ENCODE measurements at places on chromosomes 13 and 19.
A peak's percentile ranks its signal among the peaks of the same experiment; 100 is the strongest.

DNA sequence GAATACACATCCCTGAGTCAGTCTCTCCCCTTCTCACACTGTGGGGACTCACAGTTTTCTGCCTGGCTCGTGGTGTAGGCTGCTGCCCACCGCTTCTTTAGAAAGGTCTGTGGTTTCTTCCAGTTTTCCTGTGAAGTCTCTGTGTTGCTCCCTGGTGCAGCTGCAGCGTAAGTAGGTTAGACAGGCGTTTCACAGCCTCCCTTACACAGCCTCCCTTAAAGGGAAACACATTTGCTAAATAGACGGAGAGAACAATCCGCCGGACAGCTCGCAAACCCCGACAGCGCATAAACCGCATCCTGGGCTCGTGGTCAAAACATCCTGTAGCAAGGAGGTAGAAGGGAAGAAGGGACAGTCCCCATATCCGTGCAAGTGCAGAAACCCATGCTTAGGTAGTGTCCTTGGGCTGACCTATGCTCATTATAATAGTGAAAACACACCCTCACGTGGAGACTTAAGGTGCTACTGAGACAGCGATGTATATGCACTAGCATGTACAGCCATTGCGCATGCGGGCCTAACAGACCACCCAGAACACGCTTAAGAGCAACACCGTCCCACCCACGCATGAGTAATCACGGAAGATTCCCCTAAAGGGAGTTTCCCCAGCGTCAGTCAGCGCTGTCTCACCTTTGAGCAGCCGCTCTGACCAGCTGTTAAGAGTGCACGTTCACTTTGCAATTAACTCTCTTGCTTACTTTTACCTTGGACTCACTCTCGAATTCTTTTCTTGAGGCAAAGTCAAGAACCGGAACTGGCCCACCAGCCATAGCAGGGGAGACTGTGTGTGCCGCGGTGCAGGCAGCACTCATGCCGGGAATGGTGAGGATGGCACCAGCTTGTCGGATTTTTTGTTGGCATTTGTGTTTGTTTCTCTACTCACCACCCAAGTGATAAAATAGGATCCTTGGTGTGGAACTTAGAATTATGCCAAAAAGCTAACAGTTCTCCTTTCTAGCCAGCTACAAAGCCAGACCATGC, 16.6 kb downstream of the SIGLEC8 start:
- no peak for DNase-seq

DNA sequence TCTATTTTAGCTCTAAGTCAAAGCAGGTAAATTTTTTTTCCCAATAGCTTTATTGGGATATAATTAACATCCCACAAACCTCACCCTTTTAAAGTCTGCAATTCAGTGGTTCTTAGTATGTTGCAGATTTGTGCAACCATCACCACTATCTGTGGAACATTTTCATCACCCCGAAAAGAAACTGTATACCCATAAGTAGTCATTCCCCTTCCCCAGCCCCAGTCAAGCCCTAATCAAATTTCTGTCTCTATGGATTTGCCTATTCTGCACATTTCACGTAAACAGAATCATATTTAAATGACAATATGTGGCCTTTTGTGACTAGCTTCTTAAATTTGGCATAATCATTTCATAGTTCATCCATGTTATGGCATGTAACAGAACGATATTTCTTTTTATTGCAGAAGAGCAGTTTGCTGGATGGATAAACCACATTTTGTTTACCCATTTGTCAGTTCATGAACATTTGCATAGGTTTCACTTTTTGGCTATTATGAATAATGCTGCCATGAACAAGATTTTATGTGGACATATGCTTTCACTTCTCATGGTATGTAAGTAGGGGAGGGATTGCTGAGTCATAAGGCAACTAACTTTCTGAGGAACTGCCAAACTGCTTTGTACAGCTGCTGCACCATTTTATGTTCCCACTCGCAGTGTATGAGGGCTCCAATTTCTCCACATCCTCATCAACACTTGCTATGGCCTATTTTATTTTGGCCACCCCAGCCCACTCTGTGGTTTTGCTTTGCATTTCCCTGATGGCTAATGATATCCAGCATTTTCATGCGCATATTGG, 10.9 kb downstream of the SLC46A3 start:
- peak; percentile 88 for DNase-seq

GRCh38 chr19:38812841-38813320, at the start of gene LGALS4:
LGALS4 (minus strand) TSS chr19:38812945; CDS start chr19:38812886, 59 bp downstream.
- no peak for DNase-seq

DNA sequence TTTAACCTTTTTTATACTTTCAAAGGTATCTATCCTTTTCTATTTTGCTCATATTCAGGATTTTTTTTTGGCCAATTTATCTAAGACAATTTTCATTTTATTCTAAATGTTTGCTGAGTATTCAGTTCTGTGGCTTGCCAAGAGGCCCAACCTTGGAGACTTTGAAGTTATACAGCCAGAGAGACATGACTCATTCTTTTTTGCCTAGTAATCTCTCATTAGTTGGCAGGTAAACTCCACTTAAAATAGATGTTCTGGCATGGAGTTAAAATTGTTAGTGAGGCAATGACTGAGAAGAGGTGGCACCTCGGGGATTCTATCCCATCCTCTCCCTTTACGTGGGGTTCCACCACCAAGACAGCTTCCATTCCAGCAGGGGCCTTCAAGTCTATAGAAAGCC, 213.8 kb downstream of the KCTD12 start:
- DNase-seq: no peak

DNA sequence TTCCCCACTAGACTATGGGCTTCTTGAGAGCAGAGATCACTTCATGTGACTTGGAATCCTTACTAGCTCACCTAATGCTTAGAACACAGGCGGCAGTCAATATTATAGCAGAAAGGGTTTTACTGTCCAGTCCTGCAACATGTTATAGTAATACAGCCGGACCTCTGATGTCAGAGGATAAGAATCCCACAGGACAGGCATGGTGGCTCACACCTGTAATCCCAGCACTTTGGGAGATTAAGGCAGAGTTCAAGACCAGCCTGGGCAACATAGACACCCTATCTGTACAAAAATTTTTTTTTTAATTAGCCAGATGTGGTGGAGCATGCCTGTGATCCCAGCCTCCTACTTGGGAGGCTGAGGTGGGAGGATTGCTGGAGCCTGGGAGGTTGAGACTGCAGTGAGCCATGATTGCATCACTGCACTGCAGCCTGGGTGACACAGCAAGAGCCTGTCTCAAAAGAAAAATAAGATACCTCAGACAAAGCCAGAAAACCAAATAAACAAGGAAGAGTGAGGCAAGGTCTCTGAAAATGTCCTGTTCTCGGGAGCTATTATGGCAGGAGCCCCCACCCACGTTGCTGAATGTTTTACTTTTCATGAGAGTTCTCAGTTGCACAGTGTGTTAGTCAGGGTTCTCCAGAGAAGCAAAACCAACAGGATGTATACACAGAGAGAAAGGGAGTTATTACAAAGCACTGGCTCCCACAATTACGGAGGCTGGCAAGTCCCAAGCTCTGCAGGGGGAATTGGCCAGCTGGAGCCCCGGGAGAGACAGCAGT, 100.8 kb downstream of the UBL3 start:
- DNase-seq: no peak

DNA sequence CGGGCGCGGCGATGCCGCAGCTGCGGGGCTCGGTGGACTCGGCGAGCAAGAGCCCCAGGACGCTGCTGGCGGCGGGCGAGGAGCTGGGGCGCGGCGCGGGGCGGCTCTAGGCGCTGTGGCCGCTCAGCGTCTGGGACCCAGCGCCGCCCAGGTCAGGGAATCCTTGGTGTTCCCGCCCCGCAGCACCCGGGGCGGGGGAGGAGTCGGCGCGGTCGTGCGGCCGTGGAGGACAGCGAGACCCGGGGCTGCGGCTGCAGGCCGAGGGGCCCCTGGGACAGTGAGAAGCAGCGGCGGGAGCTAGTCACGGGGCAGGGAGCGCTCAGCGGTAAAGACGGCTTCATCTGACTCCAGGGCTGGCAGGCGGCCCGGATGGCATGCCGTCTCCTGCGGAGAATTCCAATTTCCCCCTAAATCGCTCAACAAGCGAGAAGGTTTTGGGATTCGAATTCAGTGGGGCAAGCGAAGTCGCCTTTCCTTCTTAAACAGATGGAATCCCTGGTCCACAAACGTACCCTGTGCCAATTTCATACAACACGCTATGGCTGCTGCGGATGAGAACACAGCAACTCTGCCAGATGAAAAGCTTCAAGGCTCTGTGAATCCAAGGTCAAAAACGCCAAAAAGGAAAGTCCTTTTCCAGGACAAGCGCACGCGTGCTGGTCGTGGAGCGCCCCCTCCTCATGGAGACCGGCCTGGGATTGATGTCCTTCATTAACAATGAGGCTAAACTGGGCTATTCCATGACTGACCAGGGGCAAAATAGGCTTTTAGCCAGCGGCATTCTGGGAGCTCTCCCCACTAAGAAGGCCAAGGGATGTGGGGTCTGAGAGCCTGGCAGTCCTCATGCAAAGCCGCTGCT, 4.2 kb upstream of the ZSCAN4 start:
- DNase-seq: peak; percentile 10

Measured in fibroblast of the conjunctiva (primary cell).